Stimulated activated CD8-positive, alpha-beta memory T cell treated with anti-CD3 and anti-CD28 coated beads, Interleukin-7, amount 100 ng/mL, for 4 hours (primary cell): ENCODE measurements at places on chromosomes 1 and 21.

- DNase-seq, result no peak
These were observed 441.1 kb upstream of the VAMP3 start for GRCh38 chr1:7329868-7330615.

DNA sequence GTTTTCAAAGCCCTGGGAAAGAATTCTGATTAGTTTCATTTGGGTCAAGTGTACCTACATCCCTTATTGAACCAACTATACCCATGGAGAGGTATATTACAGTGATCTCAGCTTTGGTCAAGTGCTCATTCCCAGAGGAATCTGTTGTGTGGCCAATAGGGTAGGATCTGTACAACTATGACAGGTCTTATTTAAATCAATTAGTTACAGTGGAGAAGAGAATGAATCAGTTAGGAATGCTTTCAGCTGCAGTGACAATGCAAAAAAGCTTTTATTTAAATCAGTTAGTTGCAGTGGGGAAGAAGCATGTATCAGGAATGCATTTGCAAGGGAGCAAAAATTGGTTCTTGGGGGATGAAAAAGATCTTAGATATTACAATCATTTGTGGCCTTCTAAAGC is 119.0 kb downstream of the FGGY start:
- DNase-seq, result no peak

- no peak for DNase-seq
These were observed 67.8 kb upstream of the SMYD2 start for GRCh38 chr1:214213136-214213535.

GRCh38 chr1:69947837-69948236 is 257.5 kb downstream of the LRRC40 start:
- no peak for DNase-seq

DNA sequence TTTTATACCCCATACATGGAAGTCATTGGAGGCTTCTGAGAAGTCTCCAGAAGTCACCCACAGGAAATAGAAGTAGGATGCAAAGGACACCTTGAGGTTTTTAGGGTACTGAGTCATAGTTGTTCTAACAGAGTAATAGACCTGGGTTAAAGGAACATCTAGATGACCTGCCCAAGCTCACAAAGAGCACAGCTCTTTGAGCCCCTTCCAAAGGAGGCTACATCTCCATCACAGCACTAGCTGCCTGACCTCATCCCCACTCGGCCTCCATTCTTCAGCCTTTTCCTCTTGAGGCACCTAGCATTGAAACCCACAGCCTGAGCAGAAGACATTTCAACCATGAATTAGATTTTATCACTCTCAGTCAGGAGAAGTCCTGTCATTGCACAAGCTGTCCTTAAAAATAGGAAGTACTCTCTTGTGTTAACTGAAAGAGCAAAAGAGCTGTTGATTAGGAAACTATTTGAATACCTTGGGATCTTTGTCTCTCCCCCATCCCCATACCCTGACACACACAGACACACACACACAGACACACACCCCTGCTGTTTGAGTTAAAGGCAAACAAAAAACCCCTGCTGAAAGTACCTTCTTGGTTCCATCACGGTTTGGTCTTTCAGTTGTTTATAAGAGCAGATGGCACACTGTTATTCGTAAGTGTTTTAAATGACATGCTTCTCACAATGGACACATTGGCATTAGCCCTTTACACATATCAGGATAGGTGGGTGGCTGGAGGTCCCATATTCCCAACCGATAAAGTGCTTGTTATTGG is 22.2 kb downstream of the MKNK1 start:
- DNase-seq, result no peak

DNA sequence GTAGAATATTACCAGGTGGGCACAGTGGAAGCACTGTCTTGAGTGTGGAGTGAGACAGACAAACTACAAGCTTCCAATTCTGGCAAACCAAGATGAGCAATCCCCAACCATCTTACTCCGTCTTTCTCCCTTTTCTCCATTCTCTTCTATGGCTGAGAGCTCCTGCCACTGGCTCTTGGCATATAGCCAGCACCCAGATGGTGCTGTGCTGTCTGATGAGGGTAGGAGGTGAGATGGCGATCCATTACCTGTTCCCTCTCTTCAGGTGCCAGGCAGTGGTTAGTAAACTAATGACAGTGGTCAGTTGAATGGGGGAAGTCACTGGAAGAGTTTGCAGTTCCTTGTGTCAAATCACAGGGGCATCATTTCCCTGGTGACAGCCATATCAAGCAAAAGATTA is 108.4 kb downstream of the FNBP1L start:
- no peak for DNase-seq

DNA sequence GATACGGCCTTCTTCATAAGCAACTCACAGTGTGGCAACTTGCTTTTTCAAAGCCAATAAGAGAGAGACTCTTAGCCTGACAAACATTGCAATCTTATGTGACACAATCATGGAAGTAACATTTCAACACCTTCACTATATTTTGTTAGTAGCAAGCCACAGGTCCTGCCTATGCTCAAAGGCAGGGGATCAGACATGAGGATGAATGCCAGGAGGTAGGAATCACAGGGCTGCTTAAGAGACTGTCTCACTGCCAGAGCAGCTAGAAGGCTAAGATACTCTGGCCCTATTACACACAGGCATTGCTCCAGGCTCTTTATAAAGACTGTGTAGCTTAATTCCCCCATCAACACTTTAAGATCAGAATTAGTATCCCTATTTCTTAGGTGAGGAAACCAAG is 236.2 kb upstream of the KAZN start:
- DNase-seq, result no peak
